Femur (tissue), 1 donor: ENCODE measurements at places on chromosomes 1 and 21.
A peak's percentile ranks its signal among the peaks of the same experiment; 100 is the strongest.

DNA sequence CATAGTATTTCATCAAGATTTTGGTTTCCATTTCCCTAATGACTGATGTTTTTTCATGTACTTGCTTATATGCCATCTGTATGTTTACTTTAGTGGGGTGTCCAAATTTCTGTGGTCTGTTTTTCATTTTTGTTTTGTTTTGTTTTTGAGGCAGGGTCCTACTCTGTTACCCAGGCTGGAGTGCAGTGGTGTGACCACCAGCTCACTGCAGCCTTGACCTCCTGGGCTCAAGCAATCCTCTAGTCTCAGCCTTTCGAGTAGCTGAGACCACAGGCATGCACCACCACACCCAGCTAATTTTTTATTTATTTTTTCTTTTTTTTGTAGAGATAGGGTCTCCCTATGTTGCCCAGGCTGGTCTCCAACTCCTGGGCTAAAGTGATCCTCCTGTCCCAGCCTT, 378.0 kb upstream of the VAMP3 start:
- no peak for DNase-seq

GRCh38 chr1:192689459-192689858, 53.5 kb downstream of the RGS13 start:
- no peak for DNase-seq

- DNase-seq, result peak; percentile 72
Measured at GRCh38 chr1:197774466-197775281, 606 bp downstream of the DENND1B start.

DNA sequence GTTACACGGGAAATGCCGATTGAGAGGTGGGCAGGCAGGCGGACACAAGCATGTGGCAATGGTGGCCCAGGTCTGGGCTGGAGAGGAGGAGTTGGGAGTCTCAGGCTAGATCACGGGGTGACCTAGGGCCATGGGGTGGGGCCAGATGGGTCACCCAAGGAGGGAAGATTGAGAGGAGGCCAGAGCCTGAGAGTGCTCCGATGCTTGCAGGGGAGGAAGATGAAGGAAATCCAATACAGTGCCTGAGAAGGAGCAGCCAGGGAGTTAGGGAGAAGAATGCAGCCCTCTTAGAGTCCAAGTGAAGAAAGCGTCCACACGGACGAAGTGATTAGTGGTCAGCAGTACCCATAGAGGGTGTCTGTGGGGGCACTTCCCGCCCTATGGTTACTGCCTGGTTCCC, 61.4 kb upstream of the FAM3B start:
- no peak for DNase-seq
